Thoracic aorta endothelial cell (primary cell): ENCODE measurements at places on chromosomes 3 and 15. TPM values are rescaled to one million over a fixed set of nuclear protein-coding genes. Genes with fewer than 3 reads are reported as not detected.

TMC3 gene
- total RNA-seq: not detected in 2 replicates

SERPINI1 gene
- 0.27 and 1.5 TPM in 2 replicates for total RNA-seq

CHRNA5 gene
- total RNA-seq: 15.2 and 19.1 TPM in 2 replicates

NR1I2 gene
- total RNA-seq: not detected in 2 replicates

ARL14 gene
- 0.22 TPM in 1 of 2 replicates, not detected in the other for total RNA-seq

AZI2 gene
- 56.1 and 59.2 TPM in 2 replicates for total RNA-seq

DOCK3 gene
- total RNA-seq: 0.13 and 0.14 TPM in 2 replicates

VPS39 gene
- total RNA-seq: 65.4 and 72.9 TPM in 2 replicates

UROC1 gene
- not detected in 2 replicates for total RNA-seq

LRRC15 gene
- under 0.01 TPM in 1 of 2 replicates, not detected in the other for total RNA-seq

MCF2L2 gene
- 0.53 and 0.86 TPM in 2 replicates for total RNA-seq

C3orf80 gene
- not detected in 2 replicates for total RNA-seq

LRRC58 gene
- 41.9 and 51.4 TPM in 2 replicates for total RNA-seq

EFCC1 gene
- 0.13 and 0.22 TPM in 2 replicates for total RNA-seq

ALDH1A2 gene
- total RNA-seq: 2.3 and 38.1 TPM in 2 replicates

INKA1 gene
- 5.8 and 7.6 TPM in 2 replicates for total RNA-seq

TMEM266 gene
- not detected in 2 replicates for total RNA-seq

HES1 gene
- 27.0 and 33.6 TPM in 2 replicates for total RNA-seq

POLQ gene
- total RNA-seq: 15.7 and 20.5 TPM in 2 replicates
